ENCODE measurements at places on chromosomes 6 and 20. TPM values are rescaled to one million over a fixed set of nuclear protein-coding genes. Genes with fewer than 3 reads are reported as not detected.

GRCh38 chr6:101626269-101626668 lies 232.8 kb downstream of the GRIK2 start:
- no peak overlapping the region for H3K4me3 ChIP-seq
- H3K4me1 ChIP-seq, result no peaks in the 10 kb centered on the region
- H3K27me3 ChIP-seq, result no peaks in the 10 kb centered on the region
- H3K36me3 ChIP-seq, result no peaks in the 10 kb centered on the region

GRCh38 chr20:8880085-8880853 lies 188.6 kb upstream of the PLCB4 start:
- H3K36me3 ChIP-seq, result no peaks in the 10 kb centered on the region
- H3K4me3 ChIP-seq, result no peak overlapping the region
- no peak overlapping the region for H3K27ac ChIP-seq
- no peaks in the 10 kb centered on the region for H3K27me3 ChIP-seq
- peaks cover 14% of the 10 kb centered on the region for H3K4me1 ChIP-seq

The LY86 gene
- total RNA-seq, result 1.8 TPM

DNA sequence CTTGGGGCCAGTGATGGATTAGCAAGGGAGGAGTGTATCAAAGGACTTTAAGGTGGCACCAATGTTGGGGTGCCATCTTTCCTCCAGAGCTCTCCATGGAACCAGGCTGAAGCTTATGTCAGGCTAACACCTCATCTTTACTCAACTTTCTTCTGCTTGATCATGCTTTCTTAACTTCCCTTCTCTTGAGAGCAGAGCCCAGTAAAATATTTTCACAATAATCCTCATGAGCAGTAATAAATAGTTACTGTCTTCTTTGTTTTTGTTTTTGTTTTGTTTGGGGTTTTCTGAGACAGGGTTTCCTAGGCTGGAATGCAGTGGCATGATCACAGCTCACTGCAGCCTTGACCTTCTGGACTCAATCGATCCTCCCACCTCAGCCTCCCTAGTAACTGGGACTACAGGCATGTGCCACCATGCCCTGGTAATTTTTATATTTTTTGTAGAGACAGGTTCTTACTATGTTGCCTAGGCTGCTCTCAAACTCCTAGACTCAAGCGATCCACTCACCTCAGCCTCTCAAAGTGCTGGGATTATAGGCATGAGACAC lies 127.9 kb upstream of the TOP1 start:
- no peaks in the 10 kb centered on the region for H3K27me3 ChIP-seq
- no peak for DNase-seq
- no peaks in the 10 kb centered on the region for H3K36me3 ChIP-seq
- no peak overlapping the region for H3K4me3 ChIP-seq

GRCh38 chr6:116992546-116992945 lies 115.5 kb downstream of the RFX6 start:
- no peaks in the 10 kb centered on the region for H3K27me3 ChIP-seq
- H3K4me3 ChIP-seq, result no peak overlapping the region
- no peaks in the 10 kb centered on the region for H3K36me3 ChIP-seq
- no peaks in the 10 kb centered on the region for H3K4me1 ChIP-seq

DNA sequence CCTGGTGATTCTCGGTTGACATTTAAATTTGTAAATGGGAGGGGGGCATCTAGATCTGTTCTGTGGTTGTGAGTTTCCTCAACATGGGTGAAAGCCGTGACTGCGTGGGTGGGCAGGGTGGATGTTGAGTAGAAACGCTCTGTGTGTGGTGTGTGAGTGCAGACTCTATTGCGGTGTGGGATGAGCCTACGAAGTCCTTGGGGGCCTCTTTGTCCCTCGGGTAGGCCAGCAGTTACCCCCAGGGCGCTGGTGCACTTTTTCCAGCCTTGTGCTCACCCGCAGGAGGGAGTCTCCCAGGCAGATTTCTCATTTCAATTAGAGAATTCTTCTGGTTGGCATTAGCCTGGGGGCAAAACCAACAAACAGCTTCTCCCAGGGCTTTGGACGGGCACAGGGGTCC lies 10.6 kb downstream of the TOX2 start:
- H3K27ac ChIP-seq, result no peak overlapping the region
- H3K4me1 ChIP-seq, result peaks cover 25% of the 10 kb centered on the region
- DNase-seq, result no peak

DNA sequence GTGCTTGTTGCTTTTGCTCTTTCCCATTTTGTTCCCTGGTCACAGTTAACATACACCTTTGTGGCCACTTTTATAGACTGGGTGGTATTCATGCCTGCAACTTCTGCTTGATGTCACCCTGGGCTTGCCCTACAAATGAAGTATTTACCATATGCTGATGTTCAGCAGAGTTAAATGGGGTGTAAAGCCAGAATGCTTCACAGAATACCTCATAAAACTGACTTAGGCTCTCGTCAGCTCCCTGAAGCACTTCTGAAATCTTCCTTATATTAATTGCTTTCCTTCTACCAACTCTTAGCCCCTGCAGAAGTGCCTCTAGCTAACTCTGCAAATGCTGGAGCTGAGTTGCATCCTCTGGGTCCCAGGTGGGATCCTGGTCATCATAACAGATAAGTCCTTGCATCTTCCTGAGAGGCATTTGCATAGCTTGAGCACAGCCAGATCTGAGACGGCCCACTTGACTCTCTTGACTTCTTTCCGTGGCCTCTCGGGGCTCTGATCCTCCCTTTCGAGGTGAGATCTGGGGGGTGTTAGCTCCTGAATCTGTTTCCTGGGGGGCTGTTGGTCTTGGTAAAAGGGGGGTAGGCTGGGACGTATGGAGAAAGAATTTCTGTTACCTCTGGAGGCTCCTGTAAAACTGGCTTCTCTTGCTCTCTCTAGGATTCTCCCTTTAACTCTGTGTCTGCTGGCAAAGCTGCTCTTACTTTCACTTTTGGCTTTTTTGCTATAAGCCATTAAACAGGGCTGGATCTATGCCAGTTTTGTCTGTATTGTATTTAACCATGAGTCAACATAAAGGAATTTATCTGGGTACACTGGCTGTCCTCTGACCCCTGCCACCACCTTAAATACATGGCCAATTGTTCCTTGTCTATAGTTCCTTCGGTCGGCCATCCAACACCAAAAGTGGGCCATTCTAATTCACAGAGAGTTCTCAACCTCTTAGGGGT lies 223.0 kb upstream of the SYNCRIP start:
- H3K4me1 ChIP-seq, result peaks cover 20% of the 10 kb centered on the region
- no peak for DNase-seq
- H3K27me3 ChIP-seq, result no peaks in the 10 kb centered on the region
- peak overlapping the region; percentile 43 for H3K4me3 ChIP-seq
- no peaks in the 10 kb centered on the region for H3K36me3 ChIP-seq
- peak overlapping the region; percentile 75 for H3K27ac ChIP-seq

Measured in esophagus muscularis mucosa (tissue), 4 donors.